ENCODE measurements at places on chromosomes 7 and 10.

DNA sequence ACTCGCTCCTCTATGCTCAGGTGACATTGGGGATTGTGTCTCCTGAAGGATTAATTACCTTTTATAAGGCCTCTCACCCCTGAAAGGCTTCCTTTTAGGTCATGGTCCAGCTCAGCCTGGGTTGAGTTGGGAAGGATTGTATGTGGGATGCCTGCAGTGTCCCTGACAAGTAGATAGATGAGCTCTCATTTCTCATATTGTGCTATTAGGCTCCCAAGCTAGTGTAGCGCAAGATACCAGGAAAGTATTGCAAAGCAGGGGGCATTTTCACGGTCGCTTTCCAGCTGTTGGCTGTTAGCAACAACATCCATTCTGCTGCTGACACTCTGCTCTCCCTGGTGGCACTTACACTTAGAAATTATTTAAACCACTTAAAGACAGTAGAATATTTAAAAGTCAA is 31.9 kb downstream of the NXPH1 start:
- DNase-seq = no peak

- peak; percentile 58 for DNase-seq
These were observed 751.1 kb downstream of the GRM8 start for GRCh38 chr7:126501617-126502016.

DNA sequence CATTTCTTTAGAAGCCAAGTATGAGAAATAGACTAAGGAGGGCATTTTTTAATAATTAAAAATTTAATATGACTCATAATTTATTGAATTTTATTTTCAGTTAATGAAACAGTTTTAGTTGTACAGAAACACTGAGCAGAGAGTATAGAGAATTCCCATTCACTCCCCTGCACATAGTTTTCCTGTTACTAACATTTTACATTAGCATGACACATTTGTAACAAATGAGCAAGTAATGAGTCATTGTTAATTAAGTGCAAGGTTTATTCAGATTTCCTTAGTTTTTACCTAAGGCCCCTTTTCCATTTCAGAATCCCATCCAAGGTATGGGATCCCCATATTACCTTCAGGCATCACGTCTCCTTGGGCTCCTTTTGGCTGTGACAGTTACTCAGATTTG is 271.5 kb upstream of the FZD8 start:
- DNase-seq = no peak

DNA sequence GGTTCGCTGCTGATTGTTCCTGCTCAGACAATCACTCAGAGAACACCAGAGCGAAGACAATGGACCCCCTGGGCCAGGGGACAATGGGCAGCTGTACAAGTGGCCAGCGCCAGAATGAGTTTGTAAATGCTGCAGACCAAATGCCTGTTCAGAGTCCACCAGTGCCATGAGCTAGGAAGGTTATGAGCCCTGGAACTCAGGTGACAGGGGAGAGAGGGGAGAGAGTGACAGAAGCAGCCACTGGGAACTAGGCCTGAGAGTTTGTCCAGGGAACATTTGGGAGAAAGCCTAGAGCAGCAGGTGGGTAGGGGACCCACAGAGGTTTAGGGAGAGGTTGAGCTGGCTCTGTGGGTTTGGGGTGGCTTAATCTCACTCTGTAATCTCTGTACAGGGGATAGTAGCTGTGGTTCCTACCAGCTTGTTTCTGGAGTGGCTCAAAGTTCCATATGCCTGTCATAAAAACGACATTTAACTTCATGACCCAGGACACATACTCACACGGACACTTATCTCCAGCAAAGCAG is 60.4 kb downstream of the C10orf105 start:
- no peak for DNase-seq

- DNase-seq = peak; percentile 78
These were observed 54.9 kb downstream of the SEMA3E start for GRCh38 chr7:83593921-83594475.

- DNase-seq = no peak
These were observed 80.9 kb upstream of the VWC2 start for GRCh38 chr7:49692516-49692915.
